Stimulated activated CD8-positive, alpha-beta memory T cell treated with anti-CD3 and anti-CD28 coated beads, Interleukin-15, amount 100 ng/mL, for 48 hours (primary cell): ENCODE measurements at places on chromosomes 1 and 21.

- no peak for DNase-seq
These were observed 17.2 kb downstream of the CC2D1B start for GRCh38 chr1:52348704-52349300.

DNA sequence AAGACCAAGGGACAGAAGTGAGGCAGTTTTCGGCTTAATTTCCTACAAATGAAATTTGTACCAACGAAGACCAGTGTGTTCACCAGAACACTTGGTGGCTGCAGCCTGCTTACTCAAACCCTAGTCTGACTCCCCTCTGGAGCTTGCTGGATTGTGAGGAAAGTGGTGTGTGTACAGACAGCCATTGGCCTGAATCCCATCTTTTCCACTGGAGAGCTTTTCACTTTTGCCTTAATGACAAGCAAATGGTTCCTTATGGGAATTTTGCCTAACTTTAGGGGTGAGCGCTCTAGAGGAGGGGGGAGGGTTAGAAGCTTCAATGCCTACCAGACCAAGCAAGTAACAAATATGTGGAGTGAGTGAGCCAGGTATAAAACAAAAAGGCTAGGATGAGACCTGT is 17.3 kb downstream of the METTL13 start:
- DNase-seq, result no peak

DNA sequence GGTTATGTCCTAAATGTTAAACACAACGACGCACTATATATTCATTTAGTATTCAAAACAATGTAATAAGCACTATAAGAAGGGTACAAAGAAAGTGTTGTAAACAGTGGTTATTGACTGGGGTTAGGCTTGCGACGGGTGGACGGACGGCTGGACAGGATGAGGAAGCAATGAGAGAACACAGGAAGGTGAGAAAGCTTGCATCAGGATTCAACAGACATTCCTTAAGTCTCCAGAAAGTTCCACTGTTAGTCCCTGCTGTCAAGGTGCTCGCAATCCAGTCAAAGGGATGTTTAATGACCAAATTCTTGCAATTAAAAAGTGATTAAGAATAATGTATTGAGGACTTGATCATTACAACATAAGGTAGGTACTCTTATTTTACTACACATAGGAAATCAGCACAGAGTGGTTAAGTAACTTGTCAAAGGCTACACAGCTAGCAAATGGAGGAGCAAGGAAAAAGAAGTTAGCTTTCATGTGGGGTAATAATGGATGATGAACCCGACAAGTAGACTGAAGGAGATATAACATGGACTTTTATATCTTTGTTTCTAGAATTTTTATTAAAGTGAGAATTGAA is 994 bp upstream of the ACBD6 start:
- DNase-seq, result no peak

- no peak for DNase-seq
These were observed 11.4 kb upstream of the PIGR start for GRCh38 chr1:206957639-206958038.

GRCh38 chr1:24253571-24253970 is 65.6 kb upstream of the GRHL3 start:
- no peak for DNase-seq
